ENCODE measurements at places on chromosomes 7 and 10.

DNA sequence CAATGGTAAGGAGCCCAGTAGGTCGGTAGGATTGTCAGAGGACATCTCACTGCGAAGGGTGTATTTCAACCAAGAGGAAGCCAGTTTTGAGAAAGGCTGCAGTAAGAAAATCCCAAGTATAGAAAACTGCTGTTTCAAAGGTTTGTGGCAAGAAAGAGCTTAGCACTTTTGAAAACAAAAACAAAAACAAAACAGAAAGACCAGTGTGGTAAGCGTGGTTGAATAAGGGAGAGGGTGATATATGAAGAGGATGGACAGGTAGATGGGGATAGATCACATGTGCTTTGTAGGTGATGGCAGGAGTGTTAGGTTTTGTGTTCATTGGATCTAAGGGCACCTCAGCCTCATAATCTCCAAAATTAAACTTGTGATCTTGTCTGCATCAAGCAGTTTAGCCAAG, 141.6 kb upstream of the WNT16 start:
- H3K27ac ChIP-seq, result no peak overlapping the region
- peaks cover 5% of the 10 kb centered on the region for H3K27me3 ChIP-seq
- H3K4me1 ChIP-seq, result no peaks in the 10 kb centered on the region
- H3K36me3 ChIP-seq, result no peaks in the 10 kb centered on the region

GRCh38 chr7:45239486-45239885, 81.9 kb downstream of the RAMP3 start:
- H3K4me1 ChIP-seq, result no peaks in the 10 kb centered on the region
- H3K27me3 ChIP-seq, result peaks cover 41% of the 10 kb centered on the region
- no peak for DNase-seq
- no peaks in the 10 kb centered on the region for H3K36me3 ChIP-seq
- H3K27ac ChIP-seq, result no peak overlapping the region

DNA sequence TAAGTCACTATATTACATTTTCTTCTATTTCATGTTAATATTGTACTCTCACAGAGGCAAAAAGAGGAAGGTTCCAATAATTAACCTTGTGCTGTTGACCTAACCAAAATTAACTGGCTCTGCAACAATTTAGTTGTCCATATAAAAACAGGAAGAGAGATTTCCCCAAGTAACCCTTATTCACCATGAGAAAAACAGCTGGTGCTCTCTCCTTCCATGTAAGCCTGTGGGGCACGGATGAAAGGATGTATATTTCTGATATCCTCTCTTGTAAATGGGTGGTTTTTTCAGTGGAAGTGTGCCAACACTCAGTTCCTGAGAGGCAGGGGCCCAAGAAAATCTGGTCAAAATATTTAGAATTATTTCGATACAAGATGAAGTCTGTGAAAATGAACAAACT, 358.1 kb downstream of the CRPPA start:
- no peak overlapping the region for H3K4me3 ChIP-seq
- no peak overlapping the region for H3K27ac ChIP-seq
- H3K4me1 ChIP-seq, result no peaks in the 10 kb centered on the region

GRCh38 chr7:125033506-125033905, 103.9 kb upstream of the POT1 start:
- H3K27me3 ChIP-seq, result no peaks in the 10 kb centered on the region
- DNase-seq, result no peak
- H3K4me1 ChIP-seq, result no peaks in the 10 kb centered on the region
- H3K4me3 ChIP-seq, result no peak overlapping the region

DNA sequence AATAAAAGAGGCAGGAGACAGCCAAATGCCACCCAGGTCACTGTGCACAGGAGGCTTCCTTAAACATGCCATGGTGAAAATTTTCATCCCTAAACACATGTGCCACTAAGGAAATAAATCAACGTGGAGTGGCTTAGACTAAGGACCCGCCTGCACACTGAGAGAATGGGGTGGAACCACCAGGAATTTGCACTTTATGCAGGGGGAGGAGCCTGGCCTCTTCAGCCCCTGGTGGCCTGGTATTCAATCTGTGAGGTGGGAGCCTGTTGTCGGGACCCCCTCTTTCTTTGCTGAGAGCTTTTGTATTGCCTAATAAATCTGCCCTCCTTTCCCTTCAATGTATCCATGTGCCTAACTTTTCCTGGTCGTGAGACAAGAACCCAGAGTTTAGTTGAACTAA, 204.6 kb upstream of the NRP1 start:
- no peak overlapping the region for H3K27ac ChIP-seq
- no peaks in the 10 kb centered on the region for H3K36me3 ChIP-seq
- no peaks in the 10 kb centered on the region for H3K4me1 ChIP-seq
- no peaks in the 10 kb centered on the region for H3K27me3 ChIP-seq
- H3K4me3 ChIP-seq, result no peak overlapping the region
- DNase-seq, result no peak

- H3K36me3 ChIP-seq, result peaks cover 5% of the 10 kb centered on the region
- no peak overlapping the region for H3K27ac ChIP-seq
- no peaks in the 10 kb centered on the region for H3K27me3 ChIP-seq
Observed at GRCh38 chr10:8095959-8096358, 41.5 kb downstream of the GATA3 start.

DNA sequence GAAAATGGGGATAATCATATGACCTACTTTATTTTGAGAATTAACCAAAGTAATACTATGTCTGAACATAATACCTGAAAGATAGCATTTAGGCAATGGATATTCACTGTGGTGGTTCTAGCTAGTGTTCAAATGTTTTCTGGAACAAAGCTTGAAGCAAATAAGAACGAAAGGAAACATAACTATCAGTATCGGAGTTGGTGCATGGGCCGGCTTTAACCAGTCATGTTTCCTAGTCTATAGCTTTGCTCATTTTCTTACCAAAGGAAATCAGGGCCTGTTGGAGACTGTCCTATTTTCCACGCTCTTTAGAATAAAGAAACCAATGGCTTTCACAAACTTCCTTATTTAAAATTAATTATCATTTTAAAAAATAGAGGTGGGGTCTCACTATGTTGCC, 8.9 kb downstream of the IL2RA start:
- no peaks in the 10 kb centered on the region for H3K27me3 ChIP-seq
- peak overlapping the region; percentile 74 for H3K4me3 ChIP-seq
- H3K36me3 ChIP-seq, result peaks cover 83% of the 10 kb centered on the region

- DNase-seq, result no peak
- no peaks in the 10 kb centered on the region for H3K4me1 ChIP-seq
- H3K27ac ChIP-seq, result no peak overlapping the region
- no peak overlapping the region for H3K4me3 ChIP-seq
- no peaks in the 10 kb centered on the region for H3K27me3 ChIP-seq
Observed at GRCh38 chr10:19848226-19848985, 32.2 kb downstream of the PLXDC2 start.

DNA sequence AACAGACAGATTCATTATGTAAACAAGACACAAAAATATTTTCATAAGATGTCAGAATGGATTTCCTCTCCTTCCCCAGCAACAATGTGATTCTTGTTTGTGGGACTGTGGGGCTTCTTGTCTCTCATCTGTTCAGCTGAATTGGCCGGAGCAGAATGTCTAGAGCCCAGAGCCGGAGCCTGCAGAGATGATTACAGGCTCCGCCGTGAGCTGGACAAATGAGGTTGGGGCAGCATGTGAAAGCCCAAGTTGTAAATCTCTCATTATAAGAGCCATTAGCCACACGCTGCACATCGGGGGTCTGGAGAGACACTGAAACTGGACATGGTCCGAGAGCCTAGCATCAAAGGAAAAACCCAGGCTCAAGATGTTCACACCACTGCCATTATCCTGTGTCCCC, 137.0 kb upstream of the ADAM12 start:
- H3K27ac ChIP-seq, result no peak overlapping the region
- H3K36me3 ChIP-seq, result no peaks in the 10 kb centered on the region
- H3K4me1 ChIP-seq, result no peaks in the 10 kb centered on the region
- no peak overlapping the region for H3K4me3 ChIP-seq
- no peaks in the 10 kb centered on the region for H3K27me3 ChIP-seq

DNA sequence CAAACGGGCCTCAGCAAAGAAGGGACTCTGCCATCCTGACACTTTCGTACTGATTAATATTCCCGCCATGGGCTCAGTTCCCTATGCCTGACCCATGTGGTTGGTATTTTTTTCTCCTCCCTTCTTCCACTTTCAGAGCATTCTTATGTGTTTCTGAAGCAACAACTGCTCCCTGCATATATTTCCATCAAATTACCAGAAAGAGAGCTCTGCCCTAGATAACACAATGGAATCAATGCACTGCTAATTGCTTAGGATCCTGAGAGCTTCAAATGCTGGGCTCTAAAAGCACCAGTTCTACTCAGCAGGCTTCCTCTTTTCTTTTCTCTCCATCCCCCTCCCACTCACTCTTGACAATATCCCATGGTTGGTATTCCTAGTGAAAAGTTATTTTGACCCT, 5.3 kb downstream of the TECTB start:
- H3K27me3 ChIP-seq, result peaks cover 5% of the 10 kb centered on the region
- H3K27ac ChIP-seq, result no peak overlapping the region
- H3K4me1 ChIP-seq, result no peaks in the 10 kb centered on the region
- no peak for DNase-seq
- H3K36me3 ChIP-seq, result no peaks in the 10 kb centered on the region

DNA sequence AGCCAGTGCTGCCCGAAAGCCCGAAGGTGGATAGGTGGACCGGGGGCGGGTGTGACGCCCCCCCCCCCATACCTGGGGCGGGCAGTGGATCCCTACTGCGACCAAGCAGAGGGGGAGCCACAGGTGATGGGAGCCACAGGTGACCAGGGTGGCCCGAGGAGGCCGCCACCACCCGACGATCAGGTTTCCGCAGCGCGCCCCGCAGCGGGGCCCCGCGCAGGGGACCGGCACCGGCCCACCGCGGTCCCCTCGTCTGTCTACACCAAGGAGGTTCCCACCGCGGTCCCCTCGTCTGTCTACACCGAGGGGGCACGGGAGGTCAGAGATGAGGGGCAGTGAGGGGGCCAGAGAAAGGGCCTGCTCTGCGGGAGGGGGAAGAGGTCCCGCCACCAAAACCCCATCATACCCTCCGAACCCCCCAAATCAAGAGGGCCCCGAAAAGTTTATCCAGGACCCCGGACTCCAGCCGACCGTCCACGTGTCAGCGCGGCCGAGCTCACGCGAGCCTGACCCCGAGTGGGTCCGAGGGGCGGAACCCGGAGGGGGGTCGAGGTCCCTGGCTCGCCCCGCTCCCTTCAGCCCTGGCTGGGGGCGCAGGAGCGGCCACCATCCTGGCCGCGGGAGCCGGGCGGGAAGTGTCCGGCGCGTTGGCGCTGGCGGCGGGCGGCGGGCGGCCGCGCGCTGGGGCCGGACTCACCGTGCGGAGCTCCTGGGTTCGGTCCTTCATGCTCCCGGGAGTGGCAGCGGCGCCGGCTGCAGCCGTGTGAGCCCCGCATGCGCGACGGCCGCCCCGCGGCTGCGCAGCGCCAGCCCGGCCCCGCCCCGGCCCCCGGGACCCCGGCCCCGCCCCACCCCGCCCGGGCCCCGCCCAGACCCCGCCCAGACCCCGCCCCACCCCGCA, at the start of gene STX1A:
TSS of gene STX1A (minus strand) at position 765 of the 901 bp plus-strand sequence. CDS start at position 727, 38 bp downstream.
- H3K27me3 ChIP-seq, result peaks cover 21% of the 10 kb centered on the region
- peaks cover 36% of the 10 kb centered on the region for H3K4me1 ChIP-seq
- H3K36me3 ChIP-seq, result peaks cover 3% of the 10 kb centered on the region
- peak within 1 kb of the TSS; percentile 15 for H3K27ac ChIP-seq

- no peak overlapping the region for H3K4me3 ChIP-seq
- no peak overlapping the region for H3K27ac ChIP-seq
- H3K27me3 ChIP-seq, result no peaks in the 10 kb centered on the region
Observed at GRCh38 chr7:30869794-30870611, 41.6 kb upstream of the AQP1 start.

DNA sequence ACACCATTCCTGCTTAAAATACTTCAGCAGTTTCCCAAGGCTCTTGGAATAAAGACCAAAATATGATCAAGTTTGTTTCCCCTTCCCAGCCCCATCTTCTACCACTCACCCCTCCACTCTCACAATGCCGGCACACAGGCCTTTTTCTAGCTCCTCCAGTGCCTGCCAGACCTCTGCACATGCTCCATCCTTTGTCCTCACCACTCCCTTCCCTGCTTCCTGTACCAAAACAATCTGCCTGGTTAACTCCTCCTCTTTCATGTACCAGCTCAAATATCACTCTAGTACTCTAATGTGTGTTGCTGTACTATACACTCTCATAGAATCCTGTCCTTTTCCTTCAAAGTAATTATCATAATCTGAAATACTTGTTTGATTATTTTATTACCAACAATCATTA, 19.4 kb downstream of the SCRN1 start:
- H3K4me3 ChIP-seq, result no peak overlapping the region
- H3K36me3 ChIP-seq, result peaks cover 2% of the 10 kb centered on the region
- H3K4me1 ChIP-seq, result peaks cover 18% of the 10 kb centered on the region
- H3K27ac ChIP-seq, result no peak overlapping the region
- no peaks in the 10 kb centered on the region for H3K27me3 ChIP-seq
- DNase-seq, result no peak

DNA sequence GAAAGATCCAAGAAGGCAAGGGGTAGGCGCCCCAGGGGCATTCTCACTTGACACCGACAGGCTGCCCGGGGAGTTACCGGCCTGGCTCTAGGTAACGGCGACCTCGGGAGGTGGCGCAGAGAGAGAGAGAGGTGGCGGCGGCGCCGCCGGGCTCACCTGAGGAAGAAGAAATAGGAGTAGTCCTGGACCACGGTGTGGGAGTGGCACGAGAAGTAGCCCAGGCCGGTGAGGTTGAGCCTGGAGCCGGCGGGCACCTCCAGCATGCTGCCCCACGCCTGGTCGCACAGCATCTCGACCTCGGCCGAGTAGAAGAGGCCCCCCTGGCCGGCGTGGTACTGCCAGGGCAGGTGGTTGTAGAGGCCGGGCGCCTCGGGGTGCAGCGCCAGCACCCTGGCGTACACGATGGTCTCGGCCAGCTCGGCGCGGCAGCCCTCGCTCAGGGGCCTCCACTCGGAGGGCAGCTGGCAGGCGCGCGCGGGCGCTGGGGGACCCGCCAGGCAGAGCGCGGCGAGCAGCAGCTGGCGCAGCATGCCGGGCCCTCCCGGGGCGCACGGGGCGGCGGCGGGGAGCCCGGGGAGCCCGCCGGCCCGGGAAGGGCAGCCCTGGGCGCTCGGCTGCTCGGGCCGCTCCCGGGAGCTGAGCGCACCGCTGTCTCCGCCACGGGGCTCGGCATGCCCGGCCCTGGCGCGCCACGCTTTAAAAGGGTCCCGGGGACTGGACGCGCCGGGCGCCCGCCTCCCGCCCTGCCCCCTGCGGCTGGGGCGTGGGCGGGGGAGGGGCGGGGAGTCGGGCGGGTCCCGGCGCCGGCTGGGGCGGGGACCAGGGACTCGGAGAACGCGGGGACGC, at the start of gene CCDC3:
TSS of gene CCDC3 (minus strand) at position 673 of the 846 bp plus-strand sequence. CDS start at position 530, 143 bp downstream.
- no peaks in the 10 kb centered on the region for H3K36me3 ChIP-seq
- no peak within 1 kb of the TSS for H3K27ac ChIP-seq
- peaks cover 48% of the 10 kb centered on the region for H3K27me3 ChIP-seq
- H3K4me1 ChIP-seq, result no peaks in the 10 kb centered on the region

GRCh38 chr7:92914645-92915044, 78.3 kb upstream of the CDK6 start:
- no peak overlapping the region for H3K4me3 ChIP-seq
- H3K27me3 ChIP-seq, result no peaks in the 10 kb centered on the region
- no peaks in the 10 kb centered on the region for H3K4me1 ChIP-seq
- H3K27ac ChIP-seq, result no peak overlapping the region
- DNase-seq, result no peak

DNA sequence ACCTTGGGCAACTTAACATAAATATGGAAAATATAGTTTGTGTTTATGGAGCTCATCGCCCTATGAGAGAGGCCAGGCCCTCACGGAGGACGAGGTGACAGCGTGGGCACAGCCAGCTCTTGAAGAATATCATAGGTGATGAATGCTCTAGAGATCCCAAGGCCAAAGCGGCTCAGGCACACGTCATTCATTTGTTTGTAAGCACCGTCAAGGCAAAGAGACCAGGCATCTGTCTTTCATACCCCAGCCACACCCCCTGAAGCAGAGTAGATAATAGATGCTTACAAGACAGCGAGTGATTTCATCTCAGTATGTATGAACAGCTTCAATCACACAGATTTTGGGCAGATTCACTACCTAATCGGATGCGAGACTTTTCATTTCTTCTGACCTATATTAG, 242.1 kb upstream of the C7orf33 start:
- no peak overlapping the region for H3K27ac ChIP-seq
- H3K4me1 ChIP-seq, result no peaks in the 10 kb centered on the region
- no peaks in the 10 kb centered on the region for H3K36me3 ChIP-seq
- no peaks in the 10 kb centered on the region for H3K27me3 ChIP-seq

Data from activated CD8-positive, alpha-beta T cell treated with anti-CD3 and anti-CD28 coated beads, Interleukin-2, amount 10 ng/mL, durations not matched to agents 7 days and 5 days (primary cell).